ENCODE measurements at places on chromosomes 3 and 15.

GRCh38 chr3:181919375-181919774 lies 207.7 kb downstream of the SOX2 start:
- H3K27me3 ChIP-seq, result no peaks in the 10 kb centered on the region
- H3K4me3 ChIP-seq, result no peak overlapping the region
- no peak overlapping the region for H3K27ac ChIP-seq
- DNase-seq, result no peak
- H3K36me3 ChIP-seq, result no peaks in the 10 kb centered on the region

DNA sequence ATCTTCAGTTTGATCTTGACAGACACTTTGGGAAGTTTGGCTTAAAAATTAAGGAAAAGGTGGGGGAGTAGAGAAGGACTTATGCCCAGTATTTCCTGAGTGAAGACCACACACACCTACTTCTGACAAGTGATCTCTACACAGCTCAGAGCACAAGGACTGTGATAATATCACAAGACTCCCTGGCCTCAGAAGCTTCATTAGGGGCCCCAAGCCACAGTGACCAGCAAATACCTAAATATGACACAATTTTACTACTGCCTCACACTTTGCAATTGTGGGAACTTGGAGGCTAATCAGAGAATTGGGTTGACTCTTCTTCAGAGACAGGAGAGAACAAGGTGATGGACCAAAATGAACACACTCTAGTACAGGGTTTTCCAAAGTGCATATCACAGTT lies 2.6 kb downstream of the ILDR1 start:
- DNase-seq, result no peak
- H3K27ac ChIP-seq, result no peak overlapping the region
- H3K4me1 ChIP-seq, result peaks cover 9% of the 10 kb centered on the region
- peaks cover 7% of the 10 kb centered on the region for H3K27me3 ChIP-seq
- no peak overlapping the region for H3K4me3 ChIP-seq

DNA sequence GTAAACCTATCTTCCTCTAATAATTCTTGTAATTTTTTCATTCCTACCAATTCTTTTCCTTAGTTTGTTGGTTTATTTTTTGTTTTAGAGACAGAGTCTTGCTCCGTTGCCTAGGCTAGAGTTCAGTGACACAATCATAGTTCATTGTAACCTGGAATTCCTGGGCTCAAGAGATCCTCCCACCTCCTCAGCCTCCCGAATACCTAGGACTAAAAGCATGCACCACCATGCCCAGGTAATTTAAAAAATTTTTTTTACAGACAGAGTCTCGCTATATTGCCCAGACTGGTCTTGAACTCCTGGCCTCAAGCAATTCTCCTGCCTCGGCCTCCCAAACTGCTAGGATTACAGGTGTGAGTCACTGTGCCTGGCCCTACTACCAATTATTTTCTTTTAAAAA lies 220.2 kb downstream of the ERC2 start:
- no peak for DNase-seq
- no peaks in the 10 kb centered on the region for H3K36me3 ChIP-seq
- H3K27me3 ChIP-seq, result peaks cover 4% of the 10 kb centered on the region
- H3K27ac ChIP-seq, result no peak overlapping the region
- no peaks in the 10 kb centered on the region for H3K4me1 ChIP-seq
- no peak overlapping the region for H3K4me3 ChIP-seq

DNA sequence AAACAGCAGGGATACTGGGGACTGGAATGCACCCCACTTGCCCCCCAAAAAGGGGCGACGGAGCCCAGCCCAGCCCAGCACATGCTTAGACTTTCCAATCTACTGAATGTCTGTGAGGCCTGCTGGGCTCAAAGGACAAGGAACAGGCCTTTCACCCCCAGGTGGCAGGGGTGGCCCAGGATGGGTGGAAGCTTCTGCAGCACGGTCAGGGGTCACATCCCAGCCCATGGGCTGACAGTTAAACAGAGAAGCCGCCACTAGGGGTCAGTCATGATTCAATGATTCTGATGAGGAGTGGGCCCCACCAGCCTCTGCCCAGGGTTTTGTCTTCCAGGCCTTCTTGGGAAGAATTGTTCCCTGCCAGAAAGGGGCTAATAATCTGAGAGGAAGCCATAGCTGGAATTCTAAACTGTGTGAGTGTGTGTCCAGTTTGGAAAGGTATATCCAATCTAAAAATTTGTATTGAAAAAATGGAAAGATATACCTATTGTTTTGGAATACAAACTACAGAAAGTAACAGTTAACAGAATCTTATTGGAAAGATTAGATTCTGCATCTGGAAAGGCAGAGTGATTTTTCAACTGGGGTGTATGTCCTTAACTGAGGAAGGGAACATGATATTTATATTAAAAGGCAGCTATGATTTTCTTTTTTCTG lies 2.2 kb downstream of the CHRNB4 start:
- DNase-seq, result no peak
- H3K27ac ChIP-seq, result no peak overlapping the region
- H3K36me3 ChIP-seq, result no peaks in the 10 kb centered on the region
- no peak overlapping the region for H3K4me3 ChIP-seq

GRCh38 chr3:135991621-135992020 lies 26.1 kb downstream of the PPP2R3A start:
- peaks cover 6% of the 10 kb centered on the region for H3K4me1 ChIP-seq
- H3K27ac ChIP-seq, result no peak overlapping the region
- H3K36me3 ChIP-seq, result no peaks in the 10 kb centered on the region
